ENCODE measurements at places on chromosomes 2 and 18.

- DNase-seq, result no peak
These were observed 102.0 kb downstream of the CHN1 start for GRCh38 chr2:174903264-174903556.

DNA sequence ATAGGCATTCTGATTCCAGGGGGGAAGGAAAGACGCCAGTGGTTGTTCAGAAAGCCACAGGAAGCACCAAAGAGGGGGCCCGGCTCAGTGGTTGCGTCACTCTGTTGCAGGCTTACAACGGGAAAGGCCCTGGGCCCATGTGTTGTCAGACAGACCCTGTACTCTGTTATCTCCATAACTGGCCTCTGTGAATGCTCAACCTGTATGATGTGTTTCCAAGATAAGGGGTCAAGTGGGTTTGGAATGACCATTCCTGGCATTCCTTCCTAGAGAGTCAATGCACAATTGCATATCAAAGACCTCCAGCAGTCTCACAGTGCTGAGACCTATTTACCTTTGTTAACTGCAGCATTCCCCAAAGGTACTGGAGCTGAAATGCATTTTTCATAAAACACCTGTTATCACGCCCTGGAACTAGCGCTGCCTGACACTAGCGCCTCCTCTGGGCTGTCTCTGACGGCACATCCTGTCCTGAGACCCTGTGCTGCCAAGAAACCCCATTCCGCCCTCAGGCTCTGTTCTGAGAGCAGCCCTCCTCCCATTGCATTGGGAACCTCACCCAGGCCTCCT, 13.2 kb upstream of the LRRFIP1 start:
- no peak for DNase-seq

DNA sequence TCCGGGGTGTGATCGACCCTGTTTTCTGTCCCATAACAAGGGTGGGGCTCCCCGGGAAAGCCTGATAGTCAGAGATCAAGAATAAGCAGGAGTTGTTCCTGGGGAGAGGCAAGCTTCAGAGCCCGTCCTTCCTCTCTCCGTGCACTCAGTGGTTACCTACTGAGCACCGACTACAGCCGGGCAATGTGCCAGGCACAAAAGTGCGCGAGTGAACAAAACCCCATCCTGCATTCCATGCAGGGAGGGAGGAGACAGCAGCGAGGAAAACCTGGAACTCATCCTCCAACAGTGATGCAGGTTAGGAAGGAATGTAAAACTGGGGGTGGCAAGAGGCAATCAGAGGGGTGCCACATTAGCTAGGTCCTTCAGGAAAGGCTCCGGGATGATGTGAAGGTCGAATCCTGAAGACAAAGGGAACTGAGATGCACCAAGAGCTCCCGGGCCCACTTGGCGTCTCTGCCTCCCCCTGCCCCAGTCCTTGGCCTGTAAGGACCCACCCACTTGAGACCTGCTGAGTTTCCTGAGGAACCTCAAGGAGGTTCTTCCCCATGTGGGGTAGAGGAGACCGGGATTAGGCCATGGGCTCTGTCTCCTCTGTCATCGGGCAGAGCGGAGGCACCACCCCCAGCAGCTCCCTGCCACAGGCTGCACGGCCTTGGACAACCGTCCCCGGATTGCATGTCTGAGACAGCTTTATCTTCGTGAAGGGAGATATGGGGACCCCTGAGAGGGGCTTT, 198.2 kb downstream of the NDUFA10 start:
- no peak for DNase-seq

- DNase-seq, result no peak
These were observed 1302.7 kb upstream of the PIK3C3 start for GRCh38 chr18:40652321-40652720.

DNA sequence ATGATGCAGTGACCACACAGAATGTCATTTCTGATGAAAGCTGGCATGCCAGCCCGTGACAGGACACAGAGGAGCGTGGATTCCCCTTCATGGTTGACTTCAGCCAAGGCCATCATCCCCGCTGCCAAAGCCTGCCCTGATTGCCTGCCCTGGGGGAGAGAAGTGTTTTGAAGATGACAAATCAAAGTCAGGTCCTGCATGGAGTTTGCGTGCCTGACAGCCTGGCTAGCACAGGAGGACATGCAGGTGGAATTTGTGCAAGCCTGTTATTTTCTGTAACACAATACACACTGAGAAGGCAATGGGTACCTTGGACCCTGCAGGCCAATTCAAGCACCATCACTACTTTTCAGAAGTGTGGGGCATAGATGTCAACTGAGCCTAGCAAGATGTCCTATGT, 5.4 kb upstream of the IL1R2 start:
- DNase-seq, result no peak

- no peak for DNase-seq
These were observed 70.9 kb downstream of the CCDC148 start for GRCh38 chr2:158385646-158386045.

- DNase-seq, result no peak
These were observed 16.7 kb downstream of the CPSF3 start for GRCh38 chr2:9440058-9440727.

DNA sequence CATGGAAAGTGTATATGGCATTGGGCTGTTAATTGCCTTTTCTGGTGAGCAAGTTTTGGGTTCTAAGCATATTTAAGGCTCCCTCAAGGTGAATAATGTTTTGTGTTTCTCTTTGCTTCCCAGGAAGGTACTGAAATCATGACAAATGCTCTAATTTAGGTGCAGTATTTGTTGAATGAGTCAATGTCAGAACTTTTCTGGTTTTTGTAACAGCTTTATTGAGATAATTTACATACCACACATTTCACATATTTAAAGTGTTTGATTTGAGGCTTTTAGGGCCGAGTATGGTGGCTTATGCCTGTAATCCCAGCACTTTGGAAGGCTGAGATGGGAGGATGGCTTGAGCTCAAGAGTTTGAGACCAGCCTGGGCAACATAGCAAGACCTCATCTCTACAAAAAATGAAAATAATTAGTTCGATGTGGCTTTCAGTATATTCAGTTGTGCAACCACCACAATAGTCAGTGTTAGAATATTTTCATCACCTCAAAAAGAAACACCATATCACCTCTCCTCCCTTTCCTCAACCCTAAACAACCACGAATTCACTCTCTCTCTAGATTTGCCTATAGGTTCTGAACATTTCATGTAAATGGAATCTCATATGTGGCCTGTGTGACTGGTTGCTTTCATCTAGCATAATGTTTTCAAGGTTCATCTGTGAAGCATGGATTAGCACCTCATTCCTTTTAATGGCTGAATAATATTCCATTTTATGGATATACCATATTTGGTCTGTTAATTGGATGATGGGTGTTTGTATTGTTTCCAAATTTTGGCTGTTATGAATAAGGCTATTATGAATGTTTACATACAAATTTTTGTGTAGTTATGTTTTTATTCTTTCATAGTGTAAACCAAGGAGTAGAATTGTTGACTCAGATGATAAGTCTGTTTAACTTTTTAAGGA, 54.9 kb downstream of the MGAT5 start:
- no peak for DNase-seq

DNA sequence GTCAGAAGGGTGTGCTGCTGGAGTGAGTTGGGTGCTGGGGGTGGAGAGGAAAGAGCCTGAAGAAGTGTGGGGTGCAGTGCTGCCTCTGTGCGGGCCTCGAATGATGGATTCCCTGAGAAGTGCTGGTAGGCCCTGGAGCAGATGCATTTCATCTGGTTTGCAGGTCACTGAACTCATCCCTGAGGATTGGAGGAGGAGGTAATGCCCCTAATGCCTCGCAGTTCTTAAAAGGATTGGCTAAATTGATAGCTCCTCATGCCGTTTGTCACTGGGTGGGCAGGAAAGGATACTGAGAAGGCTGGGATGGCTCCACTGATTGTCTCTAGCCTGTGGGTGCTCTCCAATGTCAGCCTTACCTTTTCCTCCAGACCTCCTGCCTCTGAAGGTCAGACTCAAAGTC, 74.1 kb downstream of the CTIF start:
- no peak for DNase-seq

DNA sequence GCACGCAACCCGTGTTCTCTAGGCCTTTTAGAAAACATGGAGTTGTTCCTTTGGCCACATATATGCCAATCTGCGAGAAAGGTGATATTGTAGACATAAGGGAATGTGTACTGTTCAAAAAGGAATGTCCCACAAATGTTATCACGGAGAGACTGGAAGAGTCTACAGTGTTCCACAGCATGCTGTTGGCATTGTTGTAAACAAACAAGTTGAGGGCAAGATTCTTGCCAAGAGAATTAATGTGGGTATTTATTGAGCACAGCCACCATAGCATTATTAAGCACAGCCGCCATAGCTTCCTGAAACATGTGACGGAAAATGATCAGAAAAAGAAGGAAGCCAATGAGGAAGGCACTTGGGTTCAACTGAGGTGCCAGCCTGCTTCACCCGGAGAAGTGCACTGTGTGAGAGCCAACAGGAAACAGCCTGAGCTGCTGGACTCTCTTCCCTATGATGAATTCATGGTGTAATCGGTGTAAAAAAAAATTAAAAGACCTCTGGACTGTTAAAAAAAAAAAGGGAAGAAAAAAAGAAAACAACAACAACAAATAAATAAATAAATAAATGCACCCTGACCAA, 29.0 kb upstream of the REL start:
- no peak for DNase-seq

DNA sequence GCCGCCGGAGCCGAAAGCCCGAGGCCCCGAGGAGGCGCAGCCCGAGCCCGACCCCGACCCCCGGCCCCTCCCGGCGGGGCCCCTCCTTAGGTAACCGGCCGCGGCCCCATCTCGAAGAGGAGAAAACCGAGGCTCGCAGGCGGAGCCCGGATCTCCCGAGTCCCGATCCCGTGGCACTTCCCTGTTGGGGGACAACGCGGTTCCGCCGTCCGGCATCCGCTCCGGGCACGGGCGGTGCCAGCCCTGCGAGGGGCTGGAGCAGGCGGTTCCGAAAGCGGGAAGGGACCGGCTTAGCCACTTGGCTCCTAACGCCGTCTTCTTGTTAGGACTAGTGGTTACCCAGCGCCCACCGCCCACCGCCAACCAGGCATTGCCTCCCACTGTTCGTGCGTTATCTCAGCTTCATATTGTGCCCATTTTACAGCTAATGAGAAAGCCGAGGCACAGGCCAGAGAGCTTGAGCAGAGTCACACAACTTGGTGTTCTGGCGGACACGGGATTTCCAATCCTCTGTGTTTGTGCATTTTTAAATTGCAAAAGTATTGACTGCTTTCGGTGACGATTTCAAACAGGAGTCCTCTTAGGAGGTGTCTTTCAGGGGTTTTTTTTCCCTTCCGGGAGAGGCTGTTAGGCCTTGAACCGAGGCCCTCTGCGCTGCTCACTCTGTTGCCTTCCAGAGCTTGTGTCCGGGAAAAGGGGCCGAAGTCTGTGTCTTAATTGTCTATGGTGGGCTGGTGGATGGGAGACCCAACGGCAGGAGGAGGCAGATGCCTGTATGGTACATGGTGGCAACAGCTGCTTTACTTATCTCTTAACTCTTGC, 562 bp downstream of the CENPA start:
- peak; percentile 39 for DNase-seq

GRCh38 chr2:99898336-99899048, 243.9 kb downstream of the AFF3 start:
- no peak for DNase-seq

DNA sequence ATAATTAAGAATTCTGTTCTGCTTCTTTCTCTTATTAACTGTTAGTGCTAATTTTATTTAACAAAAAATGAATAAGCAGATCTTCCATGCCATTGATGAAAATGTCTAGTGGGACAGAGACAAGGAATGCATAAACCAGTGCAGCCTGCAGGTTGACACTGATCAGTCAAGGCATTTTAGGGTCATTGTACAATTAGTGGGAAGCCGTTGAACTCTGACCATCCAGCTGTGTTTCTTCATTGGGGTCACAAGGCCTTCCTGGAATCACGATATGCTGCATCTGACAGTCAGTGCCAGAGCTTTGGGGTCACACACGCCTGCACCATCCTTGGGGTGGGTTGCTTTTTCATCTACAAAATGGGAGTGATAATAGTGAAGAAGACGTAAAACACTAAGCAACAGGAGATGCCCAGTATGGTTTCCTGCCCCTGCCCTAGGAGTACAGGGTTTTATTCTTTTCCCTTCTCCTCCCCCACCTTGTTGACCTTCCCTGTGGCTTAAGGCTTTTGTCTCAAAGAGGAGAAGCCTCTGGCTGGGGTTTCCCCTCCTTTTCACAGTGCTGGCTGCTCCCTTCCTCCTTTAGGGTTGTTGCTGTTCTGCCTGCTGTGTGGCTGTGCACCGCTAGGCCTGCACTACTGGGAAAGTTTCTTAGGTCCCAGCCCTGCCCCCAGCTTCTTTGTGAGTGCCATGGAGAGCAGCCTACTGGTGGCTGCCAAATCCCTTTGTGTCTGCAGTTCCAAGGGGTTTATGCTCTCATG, 245.6 kb downstream of the TPGS2 start:
- DNase-seq, result no peak

DNA sequence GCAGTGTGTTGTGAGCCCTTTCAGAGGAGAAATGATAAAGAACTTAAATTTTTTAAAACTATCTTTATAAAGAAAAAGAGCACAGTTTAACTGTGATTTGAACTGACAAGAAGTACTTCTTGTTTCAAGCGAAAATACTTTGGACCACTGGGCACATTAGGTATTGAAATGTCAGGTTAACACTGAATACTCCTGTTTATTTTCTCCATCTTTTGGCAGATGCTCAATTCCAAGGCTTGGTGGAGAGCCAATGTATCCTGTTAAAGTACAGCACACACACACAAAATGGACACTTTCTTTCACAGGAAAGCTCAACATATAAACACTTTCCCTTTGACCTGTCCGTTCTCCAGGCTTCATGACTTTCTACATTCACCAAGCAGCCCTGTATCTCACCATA, 32.6 kb upstream of the SP3 start:
- no peak for DNase-seq

- DNase-seq, result no peak
These were observed 27.0 kb downstream of the MFSD6 start for GRCh38 chr2:190435031-190435670.

- DNase-seq, result peak; percentile 17
These were observed at the start of gene CD8A for GRCh38 chr2:86790676-86791572. CD8A (minus strand) TSS chr2:86790913; CDS start chr2:86790825, 88 bp downstream.

- DNase-seq, result no peak
These were observed 30.1 kb downstream of the TGIF1 start for GRCh38 chr18:3479978-3480509.

GRCh38 chr2:219571311-219572236, at the start of gene OBSL1:
OBSL1 (minus strand) TSS chr2:219571539; CDS start chr2:219571232, 307 bp downstream.
- peak; percentile 18 for DNase-seq

GRCh38 chr2:226791056-226791486, 8.5 kb downstream of the IRS1 start:
- no peak for DNase-seq

- no peak for DNase-seq
These were observed 298.2 kb downstream of the CNTNAP5 start for GRCh38 chr2:124323321-124323720.

- DNase-seq, result no peak
These were observed 37.1 kb upstream of the GATA6 start for GRCh38 chr18:22132258-22132657.

GRCh38 chr2:185578322-185578721, 160.3 kb upstream of the FSIP2 start:
- DNase-seq, result no peak

- DNase-seq, result no peak
These were observed 6.9 kb downstream of the ITGB1BP1 start for GRCh38 chr2:9416267-9416961.

DNA sequence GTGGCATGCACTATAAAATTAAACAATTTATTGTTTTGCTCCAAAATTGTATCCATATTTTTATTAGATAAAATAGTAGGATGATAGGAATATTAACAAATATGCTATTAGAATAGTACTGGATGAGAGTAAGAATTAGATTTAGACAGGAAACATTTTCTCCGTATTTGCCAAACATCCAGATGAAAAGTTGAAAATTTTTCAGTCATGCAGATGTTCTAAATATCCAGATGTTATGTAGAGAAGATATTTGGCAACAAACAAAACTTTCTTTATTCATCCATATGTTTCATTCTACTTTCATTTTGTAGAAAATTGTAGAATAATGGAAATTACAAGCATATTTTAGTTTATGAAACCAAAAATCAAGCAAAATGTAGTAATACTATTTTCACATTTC, 45.2 kb upstream of the NEUROD1 start:
- no peak for DNase-seq
